ENCODE measurements at places on chromosomes 7 and 10. TPM values are rescaled to one million over a fixed set of nuclear protein-coding genes. Genes with fewer than 3 reads are reported as not detected.
A peak's percentile ranks its signal among the peaks of the same experiment; 100 is the strongest.

The MORN4 gene
- 24.7 TPM for polyA plus RNA-seq

GRCh38 chr7:128734890-128735289 lies 4.3 kb upstream of the CALU start:
- no peak for DNase-seq

GRCh38 chr7:16465469-16466361 lies at the start of gene SOSTDC1:
TSS of gene SOSTDC1 (minus strand) at chr7:16465738. CDS start at chr7:16465668, 70 bp downstream.
- DNase-seq = peak; percentile 64

DNA sequence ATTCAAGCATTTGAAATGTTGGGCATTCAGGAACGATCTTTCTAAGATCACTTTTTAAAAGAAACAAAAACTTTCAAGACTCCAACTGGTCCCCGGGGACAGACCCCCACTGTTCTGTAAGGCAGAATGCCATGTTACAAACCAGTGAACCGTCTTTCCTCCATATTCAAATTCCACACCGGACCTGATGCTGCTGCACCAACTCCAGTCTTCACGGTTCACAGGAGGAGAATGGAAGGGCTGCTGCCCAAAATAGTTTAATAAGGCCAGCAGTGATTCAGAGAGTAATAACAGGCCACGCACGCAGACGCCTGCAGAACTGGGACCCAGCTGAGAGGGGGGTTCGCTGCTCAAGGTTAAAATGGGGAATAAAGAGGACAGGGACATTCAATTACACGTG lies 47.2 kb downstream of the OSBPL3 start:
- DNase-seq = no peak

The GIMAP5 gene
- 5.6 TPM for polyA plus RNA-seq

GRCh38 chr7:13742126-13742525 lies 247.3 kb downstream of the ETV1 start:
- no peak for DNase-seq

- no peak for DNase-seq
These were observed 28.2 kb downstream of the PFKP start for GRCh38 chr10:3095373-3096139.

The C10orf143 gene
- polyA plus RNA-seq = 6.6 TPM

DNA sequence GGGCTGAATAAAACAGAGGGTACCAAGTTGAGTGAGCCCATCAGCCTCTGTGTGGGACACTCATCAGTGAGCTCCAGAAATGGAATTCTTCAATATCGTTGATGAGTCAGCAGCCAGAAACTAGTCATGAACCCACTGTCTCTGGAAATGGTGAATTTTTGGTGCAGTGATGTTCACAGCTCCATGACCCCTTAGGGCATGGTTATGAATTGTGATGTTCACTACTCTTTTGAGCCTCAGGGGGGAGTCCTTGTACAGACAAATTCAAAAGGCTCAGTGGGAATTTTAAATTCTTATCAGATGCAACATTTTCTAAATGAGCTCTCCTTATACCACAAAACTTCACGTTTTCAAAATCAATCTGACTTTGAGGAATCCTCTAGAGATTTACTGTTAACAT lies 335.7 kb downstream of the PHTF2 start:
- peak; percentile 26 for DNase-seq

- DNase-seq = no peak
These were observed 177.1 kb downstream of the EVX1 start for GRCh38 chr7:27419581-27420177.

The FAM24B gene
- polyA plus RNA-seq = 6.6 TPM

The ACSM6 gene
- 0.86 TPM for polyA plus RNA-seq

DNA sequence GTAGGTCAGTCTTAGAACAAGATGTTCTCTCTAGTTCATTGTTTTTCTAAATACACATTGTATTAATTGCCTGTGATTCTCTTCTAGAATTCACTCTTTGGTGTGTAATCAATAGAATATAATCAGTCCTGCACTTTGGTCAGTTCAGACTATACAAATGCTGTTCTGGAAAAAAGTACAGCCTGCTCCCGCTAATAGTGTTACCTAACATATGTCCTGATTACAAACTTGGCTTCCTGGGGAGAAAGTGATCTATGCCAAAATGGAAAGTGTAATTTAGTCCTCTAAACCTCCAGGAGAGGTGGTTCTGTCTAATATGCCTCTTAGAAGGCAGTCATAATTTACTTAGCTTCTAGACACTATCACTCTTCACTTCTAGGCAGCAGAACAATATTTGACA lies 215.5 kb downstream of the SEMA3D start:
- DNase-seq = no peak

- DNase-seq = no peak
These were observed 449.7 kb upstream of the KLF6 start for GRCh38 chr10:4234661-4235060.

DNA sequence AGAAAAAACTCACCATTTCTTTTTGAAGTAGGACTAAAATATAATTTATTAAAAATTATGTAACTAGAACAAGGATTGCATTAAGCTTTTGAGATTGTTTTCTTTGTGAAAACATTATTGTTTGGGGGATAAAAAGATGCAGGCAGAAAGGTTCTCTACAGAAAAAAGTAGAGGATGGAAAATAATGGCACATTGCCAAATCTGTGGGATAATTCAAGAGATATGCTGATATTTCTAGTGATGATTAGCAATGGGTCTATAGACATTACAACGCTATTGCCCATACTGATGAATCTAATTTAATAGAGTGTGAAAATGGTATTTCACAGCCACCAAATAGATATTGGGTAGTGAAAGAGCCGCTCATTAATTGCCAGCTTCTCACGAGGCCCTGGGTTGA lies 204.3 kb downstream of the RAPGEF5 start:
- DNase-seq = no peak

The SPAM1 gene
- polyA plus RNA-seq = 0.10 TPM

DNA sequence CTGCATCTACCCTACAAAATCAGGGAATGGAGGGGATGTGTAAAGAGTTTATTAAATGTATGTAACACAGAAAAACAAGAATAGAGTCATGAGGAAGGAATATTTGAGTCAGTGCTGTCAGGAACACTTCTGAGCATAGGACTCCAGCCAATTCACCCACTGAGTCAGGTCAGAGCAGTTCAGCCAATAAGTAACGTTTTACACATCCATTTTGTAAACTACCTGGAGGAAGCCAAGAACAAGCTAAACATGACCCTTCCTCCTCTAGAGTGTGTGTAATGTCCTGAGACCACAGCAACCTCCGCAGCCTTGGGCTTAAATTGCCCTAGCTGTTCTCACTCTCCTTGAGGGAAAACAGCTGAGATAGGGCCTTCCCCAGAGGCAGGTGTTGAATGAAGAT lies 691.5 kb upstream of the LRRN3 start:
- DNase-seq = no peak

GRCh38 chr7:77797734-77798393 lies 370 bp downstream of the TMEM60 start:
- no peak for DNase-seq
